ENCODE measurements at places on chromosomes 16 and 17.

DNA sequence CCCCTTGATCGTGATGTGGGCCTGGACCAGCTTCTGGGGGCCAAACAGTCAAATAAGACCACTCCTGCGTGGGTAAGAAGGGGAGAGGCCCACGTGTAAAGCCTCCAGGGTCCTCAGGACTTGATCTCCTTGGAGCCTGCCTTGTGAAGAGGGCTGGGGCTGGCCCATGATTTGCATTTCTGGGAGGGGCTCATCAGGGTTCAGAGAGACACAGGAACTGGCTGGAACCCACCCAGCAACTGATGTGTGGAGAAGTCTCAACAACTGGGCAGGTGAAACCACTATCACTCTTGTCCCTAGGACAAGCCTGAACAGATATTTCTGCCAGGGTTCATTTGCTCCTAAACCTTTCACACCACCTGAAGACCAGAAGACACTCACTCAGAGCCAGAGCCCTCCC lies 214.7 kb downstream of the ZNF423 start:
- DNase-seq: no peak

DNA sequence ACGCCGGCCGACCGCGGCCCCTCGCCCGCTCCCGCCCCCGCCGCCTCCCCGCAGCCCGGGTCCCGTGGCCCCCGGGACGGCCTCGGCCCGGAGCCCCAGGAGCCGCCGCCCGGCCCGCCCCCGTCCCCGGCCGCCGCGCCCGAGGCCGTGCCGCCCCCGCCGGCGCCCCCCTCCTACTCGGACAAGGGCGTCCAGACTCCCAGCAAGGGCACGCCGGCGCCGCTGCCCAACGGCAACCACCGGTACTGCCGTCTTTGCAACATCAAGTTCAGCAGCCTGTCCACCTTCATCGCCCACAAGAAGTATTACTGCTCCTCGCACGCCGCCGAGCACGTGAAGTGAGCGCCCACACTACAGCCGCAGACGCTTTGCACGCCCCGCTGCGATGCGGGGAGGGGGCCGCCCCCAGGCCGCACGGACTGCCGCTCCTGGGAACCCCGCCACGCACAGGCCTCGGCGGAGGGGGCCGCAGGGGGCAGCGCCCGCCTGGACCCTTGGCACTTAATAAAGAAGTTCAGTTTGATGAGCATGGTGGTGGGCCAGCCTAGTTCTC lies 35.5 kb upstream of the ZC3H18 start:
- no peak for DNase-seq

GRCh38 chr17:7632492-7632894 lies 2.6 kb downstream of the SHBG start:
- peak; percentile 58 for DNase-seq

DNA sequence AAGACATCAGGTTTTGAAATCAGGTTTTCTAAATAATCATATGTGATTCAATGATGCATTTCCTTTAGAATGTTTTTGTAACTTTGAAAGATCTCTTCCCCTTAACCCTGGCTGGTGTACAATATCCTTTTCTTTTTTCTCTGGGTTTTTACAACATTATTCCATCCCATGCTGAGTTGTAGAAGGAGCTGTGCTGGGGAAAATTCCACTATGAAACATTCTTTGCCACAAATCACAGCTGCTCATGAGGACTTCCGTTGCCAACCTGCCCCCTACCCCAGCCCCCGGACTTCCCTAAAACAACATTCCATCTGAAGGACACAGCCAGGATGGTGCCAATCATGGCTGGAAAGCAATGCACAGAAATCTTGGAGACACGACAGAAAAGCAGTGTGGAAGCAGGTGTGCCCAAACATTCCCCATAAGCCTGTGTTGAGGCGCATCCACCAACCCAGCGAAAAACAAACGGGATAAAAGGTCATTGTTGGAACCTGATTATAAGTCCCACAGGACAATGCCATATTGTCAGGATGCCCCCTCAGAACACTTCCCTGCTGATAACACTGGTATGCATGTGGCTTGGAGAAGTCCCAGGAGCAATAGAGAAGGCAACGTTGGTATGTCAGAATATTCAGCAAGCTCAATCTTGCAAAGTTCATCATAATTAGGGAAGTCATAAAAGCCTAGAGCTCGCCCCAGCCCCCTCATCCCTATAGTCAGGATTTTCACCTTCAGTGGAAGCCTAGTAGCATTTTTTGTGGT lies 475.0 kb downstream of the HS3ST3B1 start:
- no peak for DNase-seq

Measured in RKO (cell line).